ENCODE measurements at places on chromosomes 3 and 15. TPM values are rescaled to one million over a fixed set of nuclear protein-coding genes. Genes with fewer than 3 reads are reported as not detected.

DNA sequence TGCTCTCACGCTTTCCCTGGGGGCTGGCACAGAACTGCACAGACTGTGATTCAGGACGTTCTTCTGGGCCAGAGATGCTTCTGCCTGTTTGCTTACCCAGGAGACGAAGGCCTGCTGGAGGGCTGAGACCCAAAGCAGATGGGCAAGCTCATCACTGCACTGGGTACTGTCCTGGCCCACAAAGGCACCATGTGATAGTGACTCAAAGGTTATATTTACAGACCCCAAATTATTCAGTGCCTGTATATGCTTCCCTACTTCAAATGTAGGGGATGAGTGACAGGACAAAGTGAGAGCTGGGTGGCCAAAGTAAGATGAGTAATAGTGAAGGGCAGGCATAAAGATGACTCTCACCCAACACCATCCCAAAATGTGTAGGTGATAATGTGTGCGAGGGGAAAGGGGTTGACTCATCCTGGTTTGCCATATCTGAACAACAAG, 127.4 kb downstream of the WDR76 start:
- peak; percentile 45 for DNase-seq

RPL4 gene
- 3,733 TPM for total RNA-seq

DNA sequence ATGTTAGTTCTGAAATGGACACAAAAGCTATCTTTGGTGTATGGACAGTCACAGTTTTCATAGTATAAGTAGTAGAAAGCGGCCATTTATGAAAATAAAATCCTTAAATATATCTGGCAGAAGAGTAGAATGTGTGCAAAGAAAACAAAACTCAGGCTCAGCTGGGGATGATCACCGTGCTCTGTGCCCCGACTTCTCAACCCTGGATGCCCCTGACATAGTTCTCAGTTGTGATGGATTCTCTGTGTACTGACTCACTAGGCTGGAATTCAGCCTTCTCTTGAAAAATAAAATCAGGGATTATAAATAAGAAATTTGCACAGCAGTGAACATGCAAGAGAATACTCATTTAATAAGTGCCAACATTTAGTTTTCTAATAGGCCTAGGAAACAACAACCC, 925.1 kb upstream of the NR2F2 start:
- DNase-seq = no peak

DNA sequence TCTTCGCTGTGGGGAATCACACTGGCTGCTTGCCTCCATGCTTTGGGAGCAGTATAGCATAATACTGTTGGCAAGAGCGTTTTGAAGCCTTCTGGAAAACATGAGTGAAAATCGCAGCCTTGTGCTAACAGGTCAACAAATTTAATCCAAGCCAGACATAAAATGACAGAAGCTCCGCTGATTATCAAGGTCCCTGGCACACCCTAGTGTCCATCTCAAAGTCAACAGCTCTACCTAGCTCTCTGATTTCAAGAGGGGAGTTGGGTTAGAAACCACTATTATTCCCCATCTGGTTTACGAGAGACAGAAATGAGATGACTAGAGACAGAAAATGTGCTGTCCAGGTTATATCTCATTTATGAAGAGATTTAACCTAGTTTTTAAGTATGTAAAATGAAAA, 73.6 kb upstream of the MDFIC2 start:
- no peak for DNase-seq

SLC28A1 gene
- not detected for total RNA-seq

- no peak for DNase-seq
These were observed 122.8 kb upstream of the GALNT15 start for GRCh38 chr3:16051691-16052090.

GRCh38 chr3:64691051-64691450, 3.3 kb upstream of the ADAMTS9 start:
- peak; percentile 22 for DNase-seq

- DNase-seq = no peak
These were observed 6.2 kb upstream of the TNFAIP8L3 start for GRCh38 chr15:51100785-51101489.

GRCh38 chr3:58072052-58072762, 64.0 kb downstream of the FLNB start:
- no peak for DNase-seq

SKOR1 gene
- total RNA-seq = under 0.01 TPM

DNA sequence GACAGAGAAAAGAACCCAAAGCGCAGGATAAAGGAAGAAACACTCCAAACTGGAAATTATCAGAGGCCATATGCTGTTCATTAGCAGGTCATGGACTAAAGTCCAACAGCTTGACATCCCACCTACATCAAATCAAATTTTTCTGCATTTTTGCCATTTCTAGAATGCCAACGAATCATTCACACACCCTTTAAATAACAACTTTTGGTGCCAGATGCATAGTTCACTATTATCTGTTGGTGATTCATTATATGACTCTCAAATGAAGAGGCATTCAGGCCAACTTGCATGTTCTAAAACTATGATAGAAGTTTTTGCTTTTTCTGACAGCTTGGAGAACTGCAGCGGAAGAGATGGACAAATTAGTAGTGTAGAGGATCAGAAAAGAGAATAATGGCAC, 529.8 kb upstream of the NAALADL2 start:
- no peak for DNase-seq

DNA sequence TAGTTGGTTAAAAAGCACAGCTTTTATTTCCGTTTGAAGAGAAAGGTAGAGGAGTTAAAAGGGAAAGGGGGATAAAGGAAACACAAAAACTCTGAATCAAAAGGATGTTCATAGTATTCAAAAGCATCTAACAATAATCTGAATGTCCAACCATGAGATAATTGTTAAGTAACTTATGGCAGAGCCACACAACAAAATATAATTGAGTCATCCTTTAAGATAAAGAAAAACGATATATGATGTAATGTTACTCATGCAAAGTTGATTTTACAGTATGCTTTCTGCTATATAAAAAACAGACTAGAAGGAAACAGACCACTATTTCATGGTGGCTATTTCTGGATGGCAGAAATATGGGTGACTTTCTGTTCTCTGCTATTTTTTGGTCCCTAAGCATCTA, 3.9 kb downstream of the XPC start:
- no peak for DNase-seq

DNA sequence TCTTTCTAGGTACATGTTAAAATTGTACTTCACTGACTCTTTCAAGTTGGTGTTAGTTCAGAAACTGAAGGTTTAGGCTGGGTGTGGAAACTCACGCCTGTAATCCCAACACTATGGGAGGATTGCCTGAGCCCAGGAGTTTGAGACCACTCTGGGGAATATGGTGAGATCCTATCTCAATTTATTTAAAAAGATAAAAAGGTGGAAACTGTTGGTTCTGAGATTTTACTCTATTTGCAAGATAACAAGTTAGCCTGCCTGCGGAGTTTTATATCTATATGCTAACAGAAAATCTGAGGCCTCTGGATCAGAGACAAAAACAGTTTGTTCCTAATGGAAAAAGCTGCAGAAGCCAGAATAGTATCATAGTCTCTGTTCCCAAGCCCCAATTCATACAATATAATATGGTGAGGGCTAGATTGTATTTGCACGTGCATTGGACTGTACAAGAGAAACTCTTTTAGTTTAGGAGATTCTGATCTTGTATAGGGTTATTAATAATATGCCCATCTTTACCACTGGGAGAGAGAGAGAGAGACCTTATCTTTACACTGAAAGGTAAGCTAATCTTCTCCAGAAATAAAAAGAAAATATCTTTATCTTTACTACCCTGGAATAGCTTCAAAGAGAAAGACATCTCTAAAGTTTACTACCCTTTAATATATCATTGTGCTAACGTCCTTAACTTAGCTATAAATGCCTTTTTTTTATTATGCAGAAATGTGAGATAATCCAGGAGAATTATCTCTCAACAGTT, 1267.6 kb downstream of the OTOL1 start:
- no peak for DNase-seq

DNA sequence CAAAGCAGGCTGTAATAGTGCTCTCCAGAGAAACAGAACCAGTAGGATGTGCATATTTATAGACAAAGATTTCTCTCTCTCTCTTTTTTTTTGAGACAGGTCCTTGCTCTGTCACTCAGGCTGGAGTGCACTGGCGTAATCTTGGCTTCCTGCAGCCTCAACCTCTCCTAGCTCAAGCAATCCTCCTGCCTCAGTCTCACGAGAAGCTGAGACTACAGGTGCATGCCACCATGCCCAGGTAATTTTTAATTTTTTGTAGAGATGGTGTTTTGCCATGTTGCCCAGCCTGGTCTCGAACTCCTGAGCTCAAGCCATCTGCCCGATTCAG, 67.1 kb upstream of the CHD2 start:
- DNase-seq = no peak

DNA sequence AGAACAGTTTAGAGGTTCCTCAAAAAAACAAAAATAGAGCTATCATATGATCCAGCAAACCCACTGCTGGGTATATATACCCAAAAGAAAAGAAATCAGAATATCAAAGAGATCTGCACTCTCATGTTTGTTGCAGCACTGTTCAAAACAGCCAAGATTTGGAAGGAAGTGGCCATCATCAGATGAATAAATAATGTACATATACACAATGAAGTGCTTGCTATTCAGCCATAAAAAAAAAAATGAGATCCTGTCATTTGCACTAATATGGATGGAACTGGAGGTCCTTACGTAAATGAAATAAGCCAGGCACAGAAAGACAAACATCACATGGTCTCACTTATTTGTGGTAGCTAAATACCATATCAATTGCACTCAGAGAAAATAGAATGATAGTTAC, 58.4 kb downstream of the SCAPER start:
- DNase-seq = no peak

GRCh38 chr3:131907796-131908195, 127.0 kb downstream of the CPNE4 start:
- no peak for DNase-seq

SCAANT1 gene
- not detected for total RNA-seq

- DNase-seq = no peak
These were observed 36.9 kb downstream of the TCAIM start for GRCh38 chr3:44375450-44375849.

- peak; percentile 46 for DNase-seq
These were observed 178.3 kb downstream of the UACA start for GRCh38 chr15:70584838-70585706.

DNA sequence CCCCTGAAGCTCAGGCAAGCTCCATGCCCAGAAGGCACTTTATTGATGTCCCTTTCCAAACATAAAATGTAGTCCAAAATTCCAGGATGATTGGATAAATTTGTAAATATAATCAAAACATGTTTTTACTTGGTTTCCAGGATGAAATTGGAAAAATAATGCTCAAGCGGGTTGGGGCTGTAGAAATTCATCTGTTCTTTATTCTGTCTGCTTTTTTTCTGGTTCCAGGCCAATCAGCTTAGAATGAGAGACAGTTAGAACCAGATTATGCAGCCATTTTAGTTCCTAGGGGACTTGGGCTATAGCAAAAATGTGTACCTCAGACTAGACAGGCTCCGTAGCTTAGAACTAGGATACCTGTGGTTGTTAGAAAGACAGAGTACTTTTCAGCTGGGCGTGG, 450.8 kb downstream of the MCTP2 start:
- no peak for DNase-seq

GRCh38 chr3:119825820-119826219, 43.9 kb downstream of the NR1I2 start:
- DNase-seq = no peak

GRCh38 chr3:38614651-38615352, 34.7 kb downstream of the SCN5A start:
- DNase-seq = no peak

DNA sequence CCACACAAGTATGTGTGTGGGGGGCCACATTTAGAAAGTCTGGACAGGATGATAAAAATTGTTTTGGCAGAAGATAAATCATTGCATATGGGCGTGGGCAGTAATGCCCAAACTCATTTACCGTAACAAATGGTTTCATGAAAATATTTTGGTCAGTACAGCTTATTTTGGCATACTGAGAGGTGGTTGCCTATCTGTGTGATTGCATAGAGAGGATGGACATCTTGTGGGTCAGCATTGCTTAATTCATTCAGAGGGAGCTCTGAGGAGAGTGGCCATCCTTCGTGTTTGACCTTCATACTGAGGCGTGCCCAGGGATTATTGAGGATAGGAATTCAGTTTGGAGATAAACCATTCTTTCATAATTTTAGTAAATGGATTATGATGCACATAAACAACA, 162.5 kb downstream of the GAP43 start:
- no peak for DNase-seq

- peak; percentile 96 for DNase-seq
These were observed at the start of gene MCTP2 for GRCh38 chr15:94230883-94231722. TSS of gene MCTP2 (plus strand) at chr15:94231561. CDS start at chr15:94298266, 66,705 bp downstream.

ACKR2 gene
- 0.52 TPM for total RNA-seq

FBXO40 gene
- total RNA-seq = not detected

DNA sequence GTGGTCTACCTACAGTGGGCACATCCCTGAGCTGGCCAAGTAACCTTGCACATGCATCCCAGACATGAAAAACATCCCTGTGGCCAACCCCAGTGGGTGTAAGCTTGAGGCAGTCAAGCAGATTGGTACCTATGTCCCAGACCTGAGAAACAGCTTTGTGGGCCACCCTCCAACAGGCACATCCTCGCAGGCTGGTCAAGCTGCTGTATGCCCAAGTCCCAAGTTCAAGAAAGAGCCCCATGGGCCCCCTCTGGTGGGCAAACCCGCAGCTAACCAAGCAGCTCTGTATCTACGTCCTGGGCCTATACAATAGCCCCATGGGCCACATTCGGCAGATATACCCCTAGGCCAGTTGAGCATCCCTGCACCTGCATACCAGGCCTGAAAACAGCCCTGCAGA, 186.3 kb upstream of the GPR149 start:
- no peak for DNase-seq

GRCh38 chr3:11995120-11995519, 9.1 kb upstream of the SYN2 start:
- DNase-seq = no peak

KLHL6 gene
- total RNA-seq = 0.67 TPM

- DNase-seq = no peak
These were observed 95.4 kb upstream of the DAZL start for GRCh38 chr3:16700651-16701050.
